GM12864 (cell line): ENCODE measurements at places on chromosomes 3 and 15.

GRCh38 chr3:123419850-123420297 lies 29.0 kb downstream of the ADCY5 start:
- no peak for DNase-seq

DNA sequence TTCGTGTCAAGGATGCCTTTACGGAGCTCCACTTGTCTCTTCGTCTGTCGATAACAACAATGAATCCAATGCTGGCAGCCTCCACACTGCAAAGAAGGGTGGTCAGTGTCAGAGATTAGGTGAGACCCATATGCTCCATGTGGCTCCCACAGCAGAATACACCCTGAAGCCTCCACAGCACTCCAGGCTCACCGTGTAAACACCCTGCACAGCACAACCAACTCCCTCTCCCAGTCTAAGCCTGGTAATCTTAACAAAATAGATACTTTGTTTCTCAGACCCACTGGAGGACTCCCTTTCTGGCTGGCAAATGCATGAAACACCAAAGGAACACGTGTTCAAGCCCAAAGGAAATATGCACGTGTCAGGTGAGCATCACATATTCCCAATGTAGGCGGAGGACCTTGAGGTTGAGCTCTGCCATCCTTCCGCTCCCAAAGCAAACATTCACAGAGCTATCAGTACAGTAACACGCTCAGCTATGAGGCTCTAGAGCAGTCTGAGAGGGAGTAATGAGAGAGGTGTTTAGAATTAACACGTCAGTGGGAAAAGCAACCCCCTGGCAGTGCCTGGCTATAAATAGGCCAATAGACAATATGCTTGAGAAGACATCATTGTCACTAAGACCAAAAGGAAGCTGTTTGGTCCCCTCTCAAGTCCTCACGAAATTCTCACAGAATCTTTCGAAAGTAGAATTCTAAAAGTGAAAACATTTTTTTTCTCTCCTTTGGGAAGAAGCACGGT lies 86.7 kb downstream of the MCF2L2 start:
- DNase-seq = no peak

DNA sequence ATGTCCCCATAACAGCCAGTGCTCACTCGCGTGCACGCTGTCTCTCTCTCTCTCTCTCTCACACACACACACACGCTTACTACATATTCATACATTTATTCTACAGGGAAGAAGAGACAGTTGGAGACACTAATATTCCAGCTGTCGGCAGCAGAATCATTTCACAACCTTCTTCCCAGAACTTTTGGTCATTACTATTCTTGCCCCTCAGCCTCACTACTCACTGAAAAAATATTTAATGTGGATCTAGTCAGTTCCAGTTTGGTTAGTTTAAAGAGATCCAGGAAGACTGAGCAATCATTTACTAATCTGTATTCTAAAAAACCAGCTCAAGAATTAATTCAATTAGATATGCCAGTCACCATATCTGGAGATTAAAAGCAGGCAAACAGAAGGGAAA lies 394.9 kb downstream of the PTPRG start:
- DNase-seq = no peak

- no peak for DNase-seq
Observed at GRCh38 chr15:82921242-82921641, 31.3 kb downstream of the HOMER2 start.

DNA sequence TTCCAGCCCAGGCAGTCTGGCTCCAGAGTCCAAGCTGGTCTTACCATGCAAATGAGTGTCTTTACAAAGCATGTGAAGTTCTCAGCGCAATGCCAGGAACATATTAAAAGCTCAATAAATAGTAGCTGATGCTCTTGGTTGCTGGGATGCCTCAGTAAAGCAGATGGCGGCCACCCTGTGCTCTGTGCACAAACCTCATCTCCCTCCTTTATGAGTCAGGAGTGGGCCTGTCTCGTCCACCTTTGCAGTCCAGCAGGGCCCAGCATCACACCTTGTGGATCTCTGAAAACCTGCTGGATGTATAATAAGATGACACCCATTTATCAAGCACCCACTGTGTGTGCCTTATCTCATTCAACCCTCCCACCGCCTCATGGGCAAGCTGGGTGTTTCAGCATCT lies 42.7 kb downstream of the FAM174B start:
- no peak for DNase-seq

GRCh38 chr3:4571690-4572334 lies 78.7 kb downstream of the ITPR1 start:
- no peak for DNase-seq

DNA sequence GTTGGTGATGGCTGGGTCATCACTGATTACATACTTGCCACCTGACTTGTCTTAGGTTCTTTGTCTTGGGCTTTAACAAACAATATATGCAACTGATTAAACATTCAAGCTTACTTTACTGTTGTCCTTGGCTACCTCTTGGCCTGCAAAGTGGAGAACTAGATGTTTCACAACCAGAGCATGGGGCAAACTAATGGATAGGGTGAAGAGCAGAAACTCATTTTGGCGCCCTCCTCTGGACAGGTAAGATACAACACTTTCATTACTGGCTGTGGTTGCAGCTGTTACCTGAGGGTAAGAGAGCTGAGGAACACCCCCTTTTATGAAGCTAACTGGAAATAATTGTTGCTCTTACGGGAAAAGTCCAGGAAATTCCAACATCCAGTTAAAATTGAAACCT lies 262.1 kb downstream of the NAALADL2 start:
- no peak for DNase-seq

DNA sequence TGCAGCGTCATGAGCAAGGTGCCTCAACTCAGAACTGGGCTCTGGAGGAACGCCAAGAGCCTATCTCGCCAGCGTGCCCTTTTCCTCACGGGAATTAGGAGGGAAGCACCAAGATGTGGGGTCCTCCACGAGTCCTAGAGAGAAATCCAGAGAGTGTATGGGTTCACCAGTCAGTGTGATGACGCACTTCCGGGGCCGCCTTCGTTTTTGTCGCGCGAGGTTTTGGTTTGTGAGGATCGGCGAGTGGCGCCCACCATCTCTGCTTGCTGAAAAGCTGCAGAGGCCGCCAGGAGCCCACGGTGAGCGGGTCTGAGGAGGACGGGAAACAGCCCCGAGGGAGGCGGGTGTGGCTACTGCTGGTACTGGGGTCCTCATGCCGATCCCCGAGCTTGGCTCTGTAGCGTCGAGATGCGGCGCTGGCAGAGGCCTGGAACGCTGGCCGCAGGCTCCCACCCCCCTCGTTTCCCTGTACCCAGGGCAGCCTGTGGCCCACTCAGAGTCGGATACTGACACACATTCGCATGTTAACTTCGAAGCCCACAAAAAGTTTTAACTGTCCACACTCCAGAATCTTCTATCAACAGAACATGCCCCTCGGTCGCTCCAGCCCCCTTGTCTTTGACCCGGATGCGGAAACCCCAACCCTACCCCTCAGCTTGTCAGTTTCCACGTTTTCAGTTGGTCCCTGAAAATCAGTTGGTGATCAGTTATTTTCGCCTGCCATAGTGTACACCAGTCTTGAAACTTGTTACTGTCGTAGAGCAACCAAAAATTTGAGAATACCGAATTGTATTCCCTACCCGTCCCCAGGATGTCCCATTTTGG lies 30.4 kb downstream of the ZNF662 start:
- no peak for DNase-seq

- DNase-seq = no peak
Observed at GRCh38 chr15:75054172-75054897, 30.9 kb downstream of the PPCDC start.

DNA sequence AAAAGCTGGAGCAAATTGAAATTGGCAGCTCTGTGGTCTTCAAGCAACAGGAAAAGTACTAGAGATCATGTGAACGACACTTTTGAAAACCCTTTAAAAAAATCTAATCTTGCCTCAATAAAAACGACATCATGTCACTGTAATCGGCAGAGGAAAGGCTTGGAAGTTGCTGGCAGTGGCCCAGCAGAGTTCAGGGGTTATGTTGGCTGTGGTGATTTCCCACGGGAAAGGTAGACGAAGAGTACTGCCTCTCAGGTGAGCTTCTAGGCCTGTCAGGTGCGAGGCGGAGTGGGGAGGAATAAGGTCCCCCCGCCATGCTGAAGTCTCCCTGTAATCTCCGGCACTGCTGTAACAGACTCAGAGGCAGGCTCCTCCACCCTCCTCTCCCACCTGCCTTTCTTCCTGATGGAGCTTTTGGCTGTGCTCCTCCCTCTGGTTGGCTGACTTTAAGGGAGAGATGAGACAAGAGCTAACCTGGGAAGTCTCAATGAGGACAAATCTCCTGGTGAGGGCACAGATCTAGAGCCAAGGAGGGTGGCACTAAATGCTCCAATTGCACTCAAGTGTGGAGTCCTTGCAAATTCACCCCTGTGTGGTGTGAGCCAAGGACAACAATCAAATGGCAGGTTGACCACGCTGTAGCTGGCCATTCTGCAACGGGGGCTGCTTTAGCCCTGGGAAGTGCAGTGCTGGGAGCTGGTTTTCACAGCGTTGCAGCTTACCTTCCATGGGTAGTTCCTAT lies 18.7 kb upstream of the HES1 start:
- DNase-seq = no peak

GRCh38 chr15:65948383-65948782 lies 79.1 kb downstream of the RAB11A start:
- no peak for DNase-seq

DNA sequence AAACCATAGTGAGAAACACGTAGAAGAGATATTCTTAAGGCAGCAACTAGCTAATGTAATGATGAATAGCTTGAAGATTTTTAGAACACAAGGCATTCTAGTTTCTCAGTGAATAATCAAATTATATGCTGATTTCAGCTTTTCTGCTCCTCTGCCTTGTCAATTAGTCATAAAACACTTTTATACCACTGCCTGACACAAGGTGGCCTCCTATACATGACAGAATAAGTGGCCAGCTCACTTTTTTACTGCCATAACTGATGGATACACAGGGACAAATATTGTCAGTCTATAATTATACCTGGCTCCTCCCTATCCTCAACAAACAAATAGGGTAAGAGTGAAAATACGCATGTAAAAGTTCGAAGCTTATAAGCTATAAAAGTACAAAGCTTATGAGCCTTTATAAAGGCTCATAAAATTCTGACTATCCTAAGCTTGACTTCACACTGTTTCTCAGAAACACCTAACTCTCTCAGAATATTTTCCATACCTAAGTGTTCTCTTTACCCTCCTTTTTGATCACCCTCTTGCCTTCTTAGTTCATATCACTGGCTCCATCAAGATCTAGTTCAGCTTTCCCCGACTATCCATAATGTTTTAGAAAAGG lies 81.6 kb downstream of the HERC1 start:
- peak; percentile 16 for DNase-seq

DNA sequence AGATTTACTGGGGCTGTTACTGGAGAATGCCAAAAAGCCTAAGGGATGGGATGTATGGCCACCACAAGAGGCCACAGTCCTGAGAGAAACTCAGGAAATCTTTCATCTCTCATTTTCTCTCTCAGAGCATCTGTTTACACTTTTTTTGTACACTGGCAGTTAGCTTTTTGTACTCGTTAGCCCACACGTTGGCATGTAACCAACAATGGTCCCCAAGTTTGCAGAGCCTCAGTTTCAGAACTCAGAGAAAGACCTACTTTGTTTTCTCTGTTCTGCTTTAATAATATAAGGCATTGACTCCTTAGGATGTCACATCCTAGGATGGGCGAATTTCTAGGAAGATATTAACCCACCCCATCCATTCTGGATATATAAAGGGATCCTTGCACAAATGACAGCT lies 183.5 kb downstream of the SUCNR1 start:
- no peak for DNase-seq

- no peak for DNase-seq
Observed at GRCh38 chr3:122497425-122497824, 17.3 kb downstream of the KPNA1 start.

DNA sequence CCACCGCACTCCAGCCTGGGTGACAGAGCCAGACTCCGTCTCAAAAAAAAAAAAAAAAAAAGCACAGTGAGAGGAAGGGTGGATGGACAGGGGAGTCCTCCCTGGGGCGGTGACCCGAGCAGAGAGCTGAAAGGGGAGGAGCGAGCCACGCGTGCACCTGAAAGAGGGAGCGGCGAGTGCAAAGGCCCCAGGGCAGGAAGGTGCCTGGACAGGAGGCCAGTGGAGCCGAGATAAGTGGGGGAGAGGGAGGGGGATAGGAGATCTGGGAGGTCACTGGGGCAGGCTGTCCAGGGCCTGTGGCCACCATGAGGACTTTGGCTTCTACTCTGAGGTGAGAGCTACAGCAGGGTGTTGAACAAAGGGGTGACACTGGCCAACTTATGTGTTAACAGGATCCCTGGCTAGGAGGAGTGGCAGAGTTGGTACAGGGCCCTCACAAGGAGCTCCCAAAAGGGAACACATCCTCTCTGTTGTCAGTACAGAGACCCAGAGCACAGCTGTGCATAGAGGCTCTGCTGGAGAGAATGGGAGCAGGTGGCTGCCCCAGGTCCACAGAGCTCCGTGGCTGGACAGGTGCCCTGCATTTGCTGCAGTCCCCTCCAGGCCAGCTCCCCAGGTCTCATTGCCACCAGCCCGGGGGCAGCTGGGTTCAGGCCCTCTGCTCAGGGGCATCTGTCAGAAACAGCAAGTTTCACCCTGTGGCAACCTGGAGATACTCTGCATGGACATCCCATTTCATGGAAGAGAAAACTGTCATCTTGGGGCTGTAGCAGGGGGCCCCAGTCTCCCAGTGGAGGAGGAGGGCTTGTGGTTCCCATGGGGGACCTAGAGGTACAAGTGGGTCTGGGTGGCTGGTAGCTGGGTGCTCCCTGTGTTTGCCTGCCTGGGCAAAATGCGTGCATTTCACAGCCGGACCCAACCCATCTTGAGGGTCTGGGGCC lies 28.5 kb downstream of the FBLN2 start:
- no peak for DNase-seq

GRCh38 chr15:83053151-83053550 lies 13.9 kb downstream of the BTBD1 start:
- DNase-seq = no peak

GRCh38 chr3:18428036-18428435 lies 2.9 kb upstream of the SATB1 start:
- no peak for DNase-seq

DNA sequence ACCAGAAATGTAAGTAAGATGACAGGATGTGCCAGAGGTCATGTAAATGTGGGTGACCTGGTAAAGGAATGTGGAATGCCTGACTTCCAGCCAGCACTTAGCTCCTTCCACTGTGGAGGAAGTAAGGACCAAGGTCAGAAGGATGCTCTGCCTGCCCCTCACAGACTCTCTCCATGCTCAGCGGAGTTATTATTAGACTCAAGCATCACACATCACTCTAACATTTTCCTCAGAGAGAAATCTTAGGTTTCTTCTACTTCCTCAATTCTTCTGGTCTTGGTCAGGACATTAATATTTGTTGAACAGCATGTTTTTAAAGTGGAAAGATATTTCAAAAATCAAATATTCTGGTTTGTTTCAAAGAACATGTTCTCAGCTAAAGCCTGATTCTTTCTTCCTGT lies 231.4 kb upstream of the WNT5A start:
- no peak for DNase-seq

- DNase-seq = no peak
Observed at GRCh38 chr3:64743156-64743886, 55.5 kb upstream of the ADAMTS9 start.

GRCh38 chr15:94287794-94288246 lies 56.5 kb downstream of the MCTP2 start:
- DNase-seq = peak; percentile 59

- DNase-seq = no peak
Observed at GRCh38 chr3:38552364-38552763, 56.2 kb downstream of the EXOG start.
